Kidney (tissue), 22 donors: ENCODE measurements at places on chromosomes 16 and 17. TPM values are rescaled to one million over a fixed set of nuclear protein-coding genes. Genes with fewer than 3 reads are reported as not detected.

The KRT36 gene
- polyA plus RNA-seq: not detected

The KRT32 gene
- not detected for polyA plus RNA-seq

The SOX15 gene
- 0.80 TPM for polyA plus RNA-seq

The GPR142 gene
- not detected for polyA plus RNA-seq

DNA sequence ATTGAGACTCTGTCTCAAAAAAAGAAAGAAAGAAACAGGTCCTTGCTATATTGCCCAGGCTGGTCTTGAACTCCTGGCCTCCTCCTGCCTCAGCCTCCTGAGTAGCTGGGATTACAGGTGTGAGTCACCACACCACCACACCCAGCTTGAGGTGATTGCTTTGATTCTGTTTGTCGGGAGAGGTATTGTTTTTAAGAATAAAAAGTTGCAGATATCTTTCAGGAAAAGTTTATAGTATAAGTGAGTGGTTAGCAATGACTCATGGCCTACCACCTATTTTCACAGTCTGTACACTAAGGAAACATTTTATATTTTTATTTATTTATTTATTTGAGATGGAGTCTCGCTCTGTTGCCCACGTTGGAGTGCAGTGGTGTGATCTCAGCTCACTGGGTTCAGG is 45.0 kb downstream of the RHOT1 start:
- DNase-seq: no peak

- no peak for DNase-seq
Observed at GRCh38 chr17:28519236-28519635, 13.1 kb downstream of the FOXN1 start.

DNA sequence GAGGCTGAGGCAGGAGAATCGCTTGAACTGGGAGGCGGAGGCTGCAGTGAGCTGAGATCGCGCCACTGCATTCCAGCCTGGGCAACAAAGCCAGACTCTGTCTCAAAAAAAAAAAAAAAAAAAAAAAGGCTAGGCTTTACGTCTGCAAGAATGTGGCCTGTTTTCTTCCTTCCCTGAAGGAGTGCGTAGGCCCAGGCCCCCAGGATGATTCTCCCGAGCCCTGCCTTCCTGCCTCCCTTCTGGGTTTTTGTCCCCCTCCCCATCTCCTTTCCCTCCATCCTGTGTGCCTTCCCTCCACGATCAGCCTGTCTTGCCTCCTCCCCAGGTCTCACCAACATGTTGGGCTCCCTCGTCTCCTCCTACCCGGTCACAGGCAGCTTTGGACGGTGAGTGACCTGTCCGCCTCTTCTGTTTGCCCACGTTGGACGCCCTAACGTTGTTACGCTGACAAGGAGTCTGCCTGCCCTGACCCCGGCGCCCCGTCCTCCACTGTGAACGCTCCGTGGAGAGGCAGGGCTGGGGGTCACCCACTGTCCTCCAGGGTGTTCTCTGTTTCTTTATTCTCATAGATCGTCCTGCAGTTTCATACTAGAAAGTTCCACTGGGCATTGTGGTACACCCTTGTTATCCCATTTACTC is 15.7 kb upstream of the RNF213 start:
- DNase-seq: no peak

DNA sequence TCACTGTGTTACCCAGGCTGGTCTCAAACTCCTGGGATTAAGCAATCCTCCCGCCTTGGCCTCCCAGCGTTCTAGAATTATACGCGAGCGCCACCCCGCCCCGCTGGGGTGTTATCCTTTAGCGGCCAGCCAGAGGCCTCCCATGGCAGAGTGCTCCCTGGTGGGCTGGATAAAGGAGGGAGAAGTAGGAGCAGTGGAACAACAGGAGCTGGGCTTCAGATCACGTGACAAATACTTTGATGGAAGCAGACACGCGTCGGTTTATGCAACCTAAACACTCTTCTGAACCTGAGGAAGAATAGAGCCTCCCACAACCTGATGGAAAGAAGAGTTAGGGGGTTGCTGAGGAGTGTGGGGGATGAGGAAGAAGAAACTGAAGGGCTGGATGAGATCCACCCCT is 2114.0 kb downstream of the TP53TG3F start:
- DNase-seq: no peak

- DNase-seq: no peak
Observed at GRCh38 chr17:80195671-80196529, 24.2 kb downstream of the SGSH start.

GRCh38 chr17:29618272-29619065 is 4.2 kb downstream of the CORO6 start:
- DNase-seq: no peak

- DNase-seq: peak; percentile 24
Observed at GRCh38 chr16:85850344-85850880, 48.5 kb upstream of the IRF8 start.

DNA sequence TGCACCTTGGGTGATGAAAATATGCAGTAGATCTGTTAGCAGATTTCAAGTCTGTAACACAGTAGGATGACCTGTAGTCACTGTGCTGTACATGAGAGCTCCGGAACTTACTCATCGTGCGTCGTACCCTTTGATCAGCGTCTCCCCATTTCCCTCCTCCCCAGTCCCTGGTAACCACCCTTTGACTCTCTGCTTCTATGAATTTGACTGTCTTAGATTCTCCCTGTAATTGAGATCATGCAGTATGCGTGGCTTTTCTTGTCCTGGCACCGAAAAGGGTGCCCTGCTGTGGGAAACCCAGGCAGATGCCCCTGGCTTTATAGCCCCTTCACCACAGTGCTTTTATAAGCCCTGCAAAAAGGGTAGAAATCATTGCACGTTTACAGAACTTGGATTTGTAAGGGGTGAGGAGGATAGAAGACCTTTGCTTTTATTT is 20.5 kb downstream of the CLEC16A start:
- DNase-seq: no peak

GRCh38 chr16:56637814-56638750 is at the start of gene MT1A:
Gene MT1A, plus strand, starts transcription at chr16:56638666. Its CDS starts 73 bp downstream, at chr16:56638739.
- peak; percentile 57 for DNase-seq

DNA sequence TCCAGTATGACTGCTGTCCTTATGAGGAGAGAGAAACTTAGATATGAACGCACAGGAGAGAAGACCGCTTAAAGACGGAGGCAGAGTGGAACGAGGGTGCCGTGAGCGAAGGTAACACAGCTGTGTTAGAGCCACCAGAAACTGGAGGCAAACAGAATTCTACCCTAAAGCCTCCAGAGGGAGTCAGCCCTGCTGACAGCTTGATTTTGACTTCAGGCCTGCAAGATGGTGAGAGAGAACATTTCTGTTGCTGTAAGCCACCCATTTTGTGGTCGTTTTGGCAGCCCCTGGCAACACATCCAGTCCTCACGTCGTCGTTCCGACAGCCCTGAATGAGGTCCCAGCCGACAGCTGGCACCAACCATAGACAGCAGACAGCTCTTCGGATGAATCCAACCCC is 2.8 kb upstream of the SPATA2L start:
- DNase-seq: no peak

- DNase-seq: no peak
Observed at GRCh38 chr17:7612294-7612640, 2.4 kb downstream of the FXR2 start.

DNA sequence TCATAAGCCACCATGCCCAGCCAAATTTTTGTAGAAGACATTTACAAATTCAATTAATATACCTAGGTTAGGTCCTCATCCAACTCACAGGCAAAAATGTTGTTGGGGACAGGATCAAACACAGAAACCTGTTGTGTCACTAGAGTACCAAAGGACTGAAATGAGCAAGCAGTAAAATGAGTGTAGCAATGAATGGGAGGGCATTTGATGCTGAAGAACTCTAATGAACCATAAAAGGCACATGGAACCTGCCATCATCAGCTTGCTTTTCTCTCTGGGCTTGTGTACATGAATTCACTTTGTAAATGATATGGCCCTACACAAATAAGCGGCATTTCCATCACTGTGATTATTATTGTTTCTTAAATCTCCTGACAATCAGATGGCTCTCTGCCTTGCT is 17.8 kb downstream of the USP31 start:
- no peak for DNase-seq

DNA sequence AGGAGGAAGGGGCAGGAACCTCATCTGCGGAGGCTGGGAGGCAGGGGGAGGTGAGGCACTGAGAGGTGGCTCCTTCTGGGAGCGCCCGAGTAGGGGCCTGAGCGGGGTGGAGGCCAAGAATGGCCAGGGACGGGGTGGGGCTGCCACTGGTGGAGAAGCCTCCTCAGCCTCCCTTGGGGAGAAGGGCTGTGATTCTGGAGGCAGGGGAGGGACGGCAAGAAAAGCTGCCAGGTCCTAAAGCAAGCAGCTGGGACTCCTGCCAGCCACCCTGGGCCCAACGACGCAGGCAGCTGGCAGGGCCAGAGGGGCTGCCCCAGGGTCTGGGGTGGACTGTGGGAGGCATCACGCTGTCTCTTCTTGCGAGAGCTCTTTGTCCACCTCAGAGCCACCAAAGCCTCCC is 12.7 kb upstream of the MLKL start:
- DNase-seq: no peak

GRCh38 chr17:10171122-10171571 is 27.3 kb downstream of the GAS7 start:
- DNase-seq: no peak

GRCh38 chr17:42185621-42185930 is 324 bp upstream of the HCRT start:
- DNase-seq: no peak

DNA sequence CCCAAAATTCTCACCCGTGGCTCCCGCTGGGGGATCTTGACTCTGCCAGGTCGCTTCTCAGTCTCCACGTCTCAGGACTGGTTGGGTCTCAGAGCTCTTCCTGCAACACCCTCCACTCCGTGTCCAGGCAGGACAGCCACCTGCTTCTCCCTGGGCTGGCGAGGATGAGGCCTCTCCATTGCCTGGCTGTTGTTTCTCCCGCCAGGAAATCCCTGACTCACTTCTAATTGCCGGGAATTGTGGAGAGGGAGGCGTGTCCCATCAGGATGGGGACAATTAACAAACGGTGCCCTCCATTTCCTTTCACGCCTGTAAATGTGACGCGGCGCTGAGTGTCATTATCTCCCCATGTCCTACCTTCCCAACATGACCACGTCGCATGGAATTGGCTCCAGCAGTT is 204.5 kb downstream of the RBFOX3 start:
- DNase-seq: no peak

DNA sequence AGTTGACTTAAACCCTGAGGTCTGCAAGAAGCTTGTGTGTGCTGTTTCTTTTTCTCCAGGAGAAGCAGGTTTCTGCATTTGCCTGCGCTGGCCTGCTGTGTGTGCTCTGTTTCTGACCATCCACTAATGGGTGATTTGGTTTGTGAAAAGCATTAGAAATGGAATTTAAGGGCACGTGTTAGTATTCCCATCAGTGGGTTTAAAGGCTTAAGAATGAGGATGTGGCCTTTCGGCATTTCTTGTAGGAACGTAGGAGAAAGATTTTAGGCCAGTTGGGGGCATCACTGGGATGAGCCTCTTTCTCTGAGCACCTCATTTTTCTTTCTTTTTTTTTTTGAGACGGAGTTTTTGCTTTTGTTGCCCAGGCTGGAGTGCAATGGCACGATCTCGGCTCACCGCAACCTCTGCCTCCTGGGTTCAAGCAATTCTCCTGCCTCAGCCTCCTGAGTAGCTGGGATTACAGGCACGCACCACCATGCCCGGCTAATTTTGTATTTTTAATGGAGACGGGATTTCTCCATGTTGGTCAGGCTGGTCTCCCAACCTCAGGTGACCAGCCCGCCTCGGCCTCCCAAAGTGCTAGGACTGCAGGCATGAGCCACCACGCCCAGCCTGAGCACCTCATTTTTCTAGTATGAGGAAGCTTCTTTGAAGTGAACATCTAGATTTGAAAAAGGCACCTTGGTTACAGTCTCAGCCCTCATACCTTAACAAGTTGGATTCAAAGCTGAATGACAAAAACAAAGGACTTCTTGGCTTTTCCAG is 110.3 kb downstream of the BANP start:
- DNase-seq: no peak

- DNase-seq: peak; percentile 18
Observed at GRCh38 chr17:50283246-50283645, 9.0 kb downstream of the TMEM92 start.

DNA sequence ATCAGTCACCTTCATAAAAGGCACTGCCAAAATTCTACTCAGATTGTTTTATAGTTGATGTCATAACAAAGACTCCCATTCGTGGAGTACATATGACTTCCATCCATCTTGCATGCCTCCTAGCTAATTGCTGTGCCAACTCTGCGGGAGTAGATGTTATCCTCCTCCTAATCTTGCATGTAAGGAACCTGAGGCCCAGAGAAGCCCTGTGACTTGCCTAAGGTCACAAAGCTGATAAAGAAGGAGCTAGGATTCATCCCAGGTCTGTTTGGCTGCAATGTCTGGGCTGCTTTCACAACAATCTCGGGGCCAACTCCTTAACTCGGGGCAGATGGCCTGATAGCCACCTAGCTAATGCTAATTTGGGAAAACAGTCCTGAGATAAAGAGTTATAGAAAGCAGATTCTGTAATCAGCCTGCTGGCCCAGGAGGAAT is 87.3 kb downstream of the YPEL2 start:
- DNase-seq: no peak

DNA sequence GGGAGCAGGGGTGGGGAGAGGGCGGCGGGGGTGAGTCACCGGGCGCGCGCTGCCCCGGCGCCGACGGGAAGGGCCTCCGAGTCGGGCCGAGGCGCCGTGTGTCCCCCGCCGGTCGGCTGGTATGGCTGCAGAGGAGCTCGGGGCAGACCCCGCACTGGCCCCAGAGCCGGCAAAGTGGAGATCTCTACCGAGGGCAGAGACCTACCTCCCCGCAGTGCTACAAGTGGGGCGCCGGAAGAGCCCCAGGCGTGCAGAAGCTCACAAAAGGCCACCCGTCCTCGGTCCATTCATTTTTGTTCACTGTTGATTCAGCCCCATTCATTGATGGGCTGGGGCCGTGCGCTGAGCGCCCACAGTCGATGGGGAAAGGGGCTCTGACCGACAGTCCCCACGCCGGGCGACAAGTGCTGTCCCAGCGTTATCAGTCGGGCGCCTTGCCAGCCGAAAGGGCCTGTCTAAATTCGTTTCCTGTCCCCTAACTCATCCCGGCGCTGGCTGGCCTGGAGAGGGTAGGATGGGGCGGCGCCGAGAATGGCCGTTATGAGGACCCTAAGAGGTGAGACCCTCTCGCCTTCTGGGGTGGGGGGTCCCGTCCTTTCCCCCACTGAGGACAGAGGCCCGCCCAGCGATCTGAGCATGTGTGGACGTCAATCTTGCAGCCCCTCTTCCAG is 709 bp upstream of the ENO3 start:
- no peak for DNase-seq

DNA sequence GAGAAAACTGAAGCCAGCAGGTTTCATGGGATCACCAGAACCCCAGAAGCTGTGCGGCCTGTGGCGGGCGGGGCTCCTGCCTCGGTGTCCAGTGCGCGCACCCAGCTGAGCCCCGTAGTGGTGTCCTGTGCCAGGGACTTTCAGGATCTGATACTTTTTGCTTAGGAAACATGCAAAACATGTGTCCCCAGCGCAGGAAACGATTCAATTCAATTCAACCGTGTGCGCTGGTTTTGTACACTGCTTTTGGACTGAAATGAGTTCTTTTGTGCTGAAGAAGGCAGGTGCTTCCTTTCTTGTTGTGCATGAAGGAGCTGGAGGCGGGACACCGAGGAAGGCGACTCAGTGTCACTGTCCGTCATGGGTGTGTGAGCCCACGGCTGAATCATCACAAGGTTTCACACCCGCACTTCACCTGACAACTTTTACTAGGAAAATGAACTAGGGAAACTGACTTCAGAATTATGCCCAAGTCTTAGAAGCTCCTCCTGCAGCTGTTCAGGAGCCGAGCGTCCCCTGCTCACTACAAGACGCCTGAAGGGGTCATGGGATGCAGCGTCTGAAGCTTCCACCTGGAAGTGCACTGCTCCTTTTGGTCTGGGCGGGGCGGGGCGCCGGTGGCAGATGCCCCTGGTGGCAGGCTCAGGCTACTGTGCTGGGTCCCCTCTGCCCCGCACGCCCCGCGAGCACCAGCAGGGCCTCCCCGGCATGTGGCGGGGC is 31.4 kb upstream of the ZNF750 start:
- DNase-seq: no peak
